HCT116 (cell line): ENCODE measurements at places on chromosomes 6 and 20.
A peak's percentile ranks its signal among the peaks of the same experiment; 100 is the strongest.

GRCh38 chr20:1934721-1935573 lies 39.7 kb downstream of the SIRPA start:
- no peak for DNase-seq

- DNase-seq: peak; percentile 15
Measured at GRCh38 chr20:51650685-51651134, 108.2 kb upstream of the NFATC2 start.

- no peak for DNase-seq
Measured at GRCh38 chr20:44097521-44098255, 89.3 kb downstream of the JPH2 start.

DNA sequence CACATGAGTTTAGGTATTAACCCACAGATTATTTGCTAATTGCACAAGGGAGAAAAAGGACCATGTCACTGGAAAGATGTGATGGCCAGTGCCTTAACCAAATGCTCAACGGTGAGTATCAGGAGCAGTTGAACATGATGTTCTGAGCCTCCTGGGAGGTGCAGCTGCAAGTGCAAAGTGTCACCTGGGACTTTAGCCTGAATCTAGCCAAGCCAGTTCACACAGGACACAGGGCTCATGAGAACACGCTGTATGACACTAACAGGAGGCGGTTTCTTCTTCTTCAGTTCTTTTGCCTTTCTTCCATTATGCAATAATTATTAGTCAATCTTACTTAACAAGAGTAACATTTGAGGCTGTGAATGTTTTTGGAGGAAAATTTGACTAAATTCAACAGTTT lies 225.3 kb downstream of the THBS2 start:
- DNase-seq: no peak

DNA sequence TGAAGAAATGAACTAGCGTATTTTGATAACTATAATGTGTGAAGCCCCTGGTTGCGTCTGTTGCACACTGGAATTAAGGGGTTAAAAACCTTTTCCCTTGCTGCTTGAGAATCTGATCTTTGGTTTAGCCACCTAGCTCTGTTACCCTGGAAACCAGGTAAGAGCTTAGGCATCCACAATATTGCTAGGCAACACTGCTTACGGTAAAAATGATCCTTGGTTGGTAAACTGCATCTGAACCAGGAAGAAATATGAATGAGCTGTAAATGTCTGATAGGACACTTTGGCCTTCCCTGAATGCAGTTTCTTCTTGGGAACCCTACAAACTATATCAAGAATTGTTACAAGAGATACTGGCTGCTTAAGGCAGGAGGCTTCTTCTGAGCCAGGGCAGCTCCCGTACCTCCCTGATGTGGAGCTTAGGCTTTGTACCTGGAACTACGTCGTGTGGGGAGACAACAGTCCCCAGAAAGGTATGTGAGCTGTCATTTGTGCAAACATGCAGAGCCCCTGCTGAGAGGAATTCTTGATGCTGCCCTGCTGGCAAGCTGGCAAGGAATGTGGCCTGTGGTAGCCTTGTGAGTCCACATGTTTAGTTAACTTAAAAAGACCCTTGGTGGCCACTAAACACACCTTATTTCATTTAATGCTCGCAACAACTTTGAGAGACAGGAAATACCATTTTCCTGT lies 18.4 kb downstream of the UBE3D start:
- no peak for DNase-seq
